Activated CD8-positive, alpha-beta memory T cell treated with anti-CD3 and anti-CD28 coated beads for 4 hours (primary cell): ENCODE measurements at places on chromosomes 12 and 14.

GRCh38 chr14:104266631-104267575, 128.5 kb downstream of the KIF26A start:
- DNase-seq, result no peak

- DNase-seq, result no peak
These were observed 13.8 kb upstream of the NELL2 start for GRCh38 chr12:44889926-44890325.

- no peak for DNase-seq
These were observed 272.4 kb upstream of the RTL1 start for GRCh38 chr14:101175731-101176534.

DNA sequence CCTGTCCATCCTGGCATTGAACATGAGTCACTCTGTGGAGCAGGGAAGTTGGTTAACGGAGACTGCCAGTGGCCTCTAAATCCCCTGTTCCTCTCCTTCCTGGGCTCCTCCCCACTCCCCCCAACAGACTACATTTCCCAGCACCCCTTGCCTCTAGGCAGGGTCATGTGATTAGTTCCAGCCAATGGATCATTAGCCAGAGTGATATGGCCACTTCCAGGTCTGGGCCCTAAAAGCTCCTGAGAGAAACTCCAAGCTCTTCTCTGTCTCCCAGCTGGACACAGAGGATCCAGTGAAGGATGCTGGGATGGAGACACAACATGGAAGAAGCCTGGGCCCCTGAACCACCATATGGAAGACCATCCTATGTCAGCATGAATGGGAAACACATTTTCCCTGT, 54.4 kb upstream of the RFLNA start:
- no peak for DNase-seq
